ENCODE measurements at places on chromosomes 1 and 21. TPM values are rescaled to one million over a fixed set of nuclear protein-coding genes. Genes with fewer than 3 reads are reported as not detected.
A peak's percentile ranks its signal among the peaks of the same experiment; 100 is the strongest.

GRCh38 chr1:17531343-17531681 is 8.2 kb upstream of the ARHGEF10L start:
- H3K27me3 ChIP-seq, result no peaks in the 10 kb centered on the region
- no peak overlapping the region for H3K4me3 ChIP-seq
- peaks cover 9% of the 10 kb centered on the region for H3K4me1 ChIP-seq
- DNase-seq, result no peak
- no peak overlapping the region for H3K27ac ChIP-seq

- H3K4me3 ChIP-seq, result no peak overlapping the region
- H3K4me1 ChIP-seq, result peaks cover 8% of the 10 kb centered on the region
- H3K27me3 ChIP-seq, result no peaks in the 10 kb centered on the region
- peak; percentile 31 for DNase-seq
Observed at GRCh38 chr1:92587445-92587844, 100.7 kb upstream of the GFI1 start.

Gene SLC45A1
- polyA plus RNA-seq, result 0.09 TPM

Gene LEFTY2
- not detected for polyA plus RNA-seq

Gene ARHGAP30
- 57.1 TPM for polyA plus RNA-seq

DNA sequence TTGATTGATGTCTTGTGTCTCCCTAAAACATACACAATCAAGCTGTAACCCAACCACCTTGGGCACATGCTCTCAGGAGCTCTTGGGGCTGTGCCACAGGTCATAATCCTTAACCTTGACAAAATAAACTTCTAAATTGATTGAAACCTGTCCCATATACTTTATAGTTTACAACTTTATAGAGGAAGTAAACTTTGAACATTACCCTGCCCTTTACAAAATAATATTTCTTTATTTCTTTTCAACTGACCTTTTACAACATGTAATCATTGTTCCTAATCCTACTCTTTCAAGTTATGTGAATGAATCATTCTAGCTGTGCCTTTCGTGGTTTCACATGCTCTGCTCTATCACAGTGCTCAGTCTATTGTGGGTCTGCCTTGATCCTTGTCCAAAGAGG is 118.3 kb upstream of the ATP1A1 start:
- H3K27ac ChIP-seq, result no peak overlapping the region
- H3K4me1 ChIP-seq, result peaks cover 6% of the 10 kb centered on the region
- H3K27me3 ChIP-seq, result no peaks in the 10 kb centered on the region
- DNase-seq, result no peak
- no peaks in the 10 kb centered on the region for H3K36me3 ChIP-seq
- H3K4me3 ChIP-seq, result no peak overlapping the region

Gene PCNT
- 39.6 TPM for polyA plus RNA-seq

- H3K36me3 ChIP-seq, result no peaks in the 10 kb centered on the region
- no peak overlapping the region for H3K27ac ChIP-seq
- no peak for DNase-seq
Observed at GRCh38 chr1:33319186-33319948, 1.5 kb downstream of the A3GALT2 start.

Data from GM12878 (cell line).